GM12864 (cell line): ENCODE measurements at places on chromosomes 7 and 10.

- no peak for DNase-seq
Observed at GRCh38 chr7:99843808-99844207, 16.0 kb downstream of the CYP3A43 start.

- no peak for DNase-seq
Observed at GRCh38 chr10:8279598-8279997, 225.1 kb downstream of the GATA3 start.

DNA sequence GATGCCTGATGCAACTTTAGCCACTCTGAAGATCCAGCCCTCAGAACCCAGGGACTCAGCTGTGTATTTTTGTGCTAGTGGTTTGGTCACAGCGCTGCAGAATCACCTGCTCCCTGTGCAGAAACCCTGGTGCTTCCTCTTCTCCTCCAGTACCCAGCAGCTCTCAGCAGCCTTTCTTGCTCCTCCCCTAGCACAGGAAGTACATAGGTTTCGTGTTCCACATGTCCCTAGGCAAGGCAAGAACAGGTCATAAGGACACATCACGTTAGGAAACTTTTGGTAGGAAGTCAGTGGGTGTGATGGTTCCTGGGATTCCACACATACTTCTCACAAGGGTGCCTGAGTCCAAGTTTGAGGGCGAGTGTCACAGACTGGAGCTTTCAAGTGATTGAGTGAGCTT is 167.9 kb upstream of the PRSS1 start:
- DNase-seq: no peak

DNA sequence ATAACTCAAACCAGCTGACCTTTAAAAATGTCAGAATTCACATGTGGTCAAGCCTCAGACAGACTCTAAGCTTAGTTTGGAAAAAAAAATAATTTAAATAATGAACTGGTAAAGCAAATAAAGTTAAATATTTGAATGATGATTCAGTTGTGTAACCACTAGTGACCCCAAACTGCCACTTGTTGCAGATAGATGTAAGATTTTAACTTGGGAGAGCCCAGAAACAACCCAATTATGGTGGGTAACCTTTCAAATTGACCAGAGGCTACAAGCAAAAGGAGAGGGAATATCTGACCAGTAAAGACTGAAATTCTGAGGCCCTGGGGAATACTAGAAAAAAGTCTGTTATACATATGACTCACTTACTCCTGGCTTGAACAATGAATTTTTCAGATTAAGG is 268.1 kb downstream of the HPSE2 start:
- DNase-seq: no peak
